ENCODE measurements at places on chromosomes 7 and 10.

DNA sequence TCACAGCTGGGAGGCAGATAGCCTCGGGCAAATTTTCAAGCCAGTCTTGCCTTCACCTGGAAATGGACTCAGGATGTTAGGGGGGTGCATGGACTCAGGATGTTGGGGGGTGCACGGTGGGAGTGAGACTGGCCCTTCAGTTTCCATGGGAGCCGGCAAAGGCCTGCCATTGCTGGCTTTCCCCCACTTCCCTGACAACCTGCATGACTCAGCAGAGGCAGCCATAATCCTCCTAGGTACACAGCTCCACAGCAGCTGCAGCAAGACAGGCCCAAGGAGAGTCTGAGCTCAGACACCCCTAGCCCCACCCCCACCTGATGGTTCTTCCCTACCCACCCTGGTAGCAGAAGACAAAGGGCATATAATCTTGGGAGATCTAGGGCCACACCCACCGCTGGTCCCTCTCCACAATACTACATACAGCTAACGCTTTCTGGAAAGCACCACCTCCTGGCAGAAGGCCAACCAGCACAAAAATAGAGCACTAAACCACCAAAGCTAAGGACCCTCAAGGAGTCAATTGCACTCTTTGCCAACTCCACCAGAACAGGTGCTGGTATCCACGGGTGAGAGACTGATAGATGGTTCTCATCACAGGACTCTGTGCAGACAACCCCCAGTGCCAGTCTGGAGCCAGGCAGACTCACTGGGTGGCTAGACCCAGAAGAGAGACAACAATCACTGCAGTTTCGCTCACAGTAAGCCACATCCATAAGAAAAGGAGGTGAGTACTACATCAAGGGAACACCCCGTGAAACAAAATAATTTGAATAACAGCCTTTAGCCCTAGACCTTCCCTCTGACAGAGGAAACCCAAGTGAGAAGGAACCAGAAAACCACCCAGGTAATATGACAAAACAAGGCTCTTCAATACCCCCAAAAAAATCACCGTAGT is 18.3 kb downstream of the C7orf25 start:
- no peak for DNase-seq

- no peak for DNase-seq
Measured at GRCh38 chr10:23051855-23052331, 43.5 kb upstream of the MSRB2 start.

DNA sequence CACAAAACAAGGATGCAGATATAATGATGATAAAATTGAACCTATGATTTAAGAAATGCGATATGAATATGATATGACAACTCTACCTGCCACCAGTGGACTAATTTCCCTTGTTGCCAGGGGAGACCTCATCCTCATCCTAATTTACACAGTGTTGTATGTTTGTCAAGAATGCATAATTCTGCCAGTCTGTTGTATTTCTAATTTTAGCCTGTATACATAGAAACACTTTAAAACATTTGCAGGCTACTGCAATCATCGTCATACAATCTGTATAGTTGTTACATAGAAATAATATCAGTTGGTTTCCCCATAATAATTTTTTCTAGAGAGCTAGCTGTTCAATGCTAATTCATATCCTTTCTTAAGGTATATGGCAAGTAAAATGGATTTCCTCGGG is 274.2 kb downstream of the DPP6 start:
- DNase-seq, result no peak

GRCh38 chr10:84715911-84716310 is 387.5 kb downstream of the CCSER2 start:
- no peak for DNase-seq

GRCh38 chr7:80794631-80795573 is 123.9 kb downstream of the SEMA3C start:
- no peak for DNase-seq

DNA sequence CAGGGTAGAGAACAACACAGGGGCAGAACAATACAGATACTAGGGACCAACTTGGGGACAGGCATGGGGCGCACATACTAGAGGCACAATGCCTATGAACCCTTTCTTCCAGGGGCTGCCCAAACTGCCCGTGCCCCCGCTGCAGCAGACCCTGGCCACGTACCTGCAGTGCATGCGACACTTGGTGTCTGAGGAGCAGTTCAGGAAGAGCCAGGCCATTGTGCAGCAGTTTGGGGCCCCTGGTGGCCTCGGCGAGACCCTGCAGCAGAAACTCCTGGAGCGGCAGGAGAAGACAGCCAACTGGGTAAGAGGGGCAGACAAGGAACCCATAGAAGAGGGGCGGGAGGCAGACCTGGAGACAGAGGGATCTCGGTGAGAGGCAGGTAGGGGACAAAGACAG is 5.8 kb downstream of the CHAT start:
- DNase-seq, result no peak

DNA sequence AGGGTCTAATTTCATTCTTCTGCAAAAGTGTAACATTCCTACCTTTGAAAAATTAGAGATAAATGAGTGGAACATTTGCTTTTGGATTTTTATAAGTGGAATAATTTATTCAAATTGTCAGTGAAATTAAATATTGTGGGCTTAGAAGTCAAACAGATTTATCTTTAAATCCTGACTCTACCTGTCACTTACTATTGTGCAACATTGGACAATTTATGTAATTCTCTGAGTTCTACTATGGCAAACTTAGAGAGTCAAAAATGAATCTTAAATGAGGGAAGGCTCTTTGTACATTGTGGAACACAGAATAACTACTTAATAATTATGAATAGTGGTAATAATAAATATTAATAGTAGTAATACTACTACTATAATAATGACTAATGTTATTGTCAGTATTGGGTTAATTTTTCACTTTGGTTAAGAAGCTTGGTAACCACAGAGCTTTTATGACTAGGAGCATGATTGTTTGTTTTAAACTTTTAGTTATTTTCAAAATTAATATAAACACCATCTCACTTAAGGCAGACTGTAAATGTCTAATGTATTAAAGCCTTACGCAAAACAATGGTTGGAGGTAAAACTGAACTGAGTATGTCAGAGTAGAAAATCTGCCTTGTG is 70.0 kb downstream of the PRKG1 start:
- no peak for DNase-seq

DNA sequence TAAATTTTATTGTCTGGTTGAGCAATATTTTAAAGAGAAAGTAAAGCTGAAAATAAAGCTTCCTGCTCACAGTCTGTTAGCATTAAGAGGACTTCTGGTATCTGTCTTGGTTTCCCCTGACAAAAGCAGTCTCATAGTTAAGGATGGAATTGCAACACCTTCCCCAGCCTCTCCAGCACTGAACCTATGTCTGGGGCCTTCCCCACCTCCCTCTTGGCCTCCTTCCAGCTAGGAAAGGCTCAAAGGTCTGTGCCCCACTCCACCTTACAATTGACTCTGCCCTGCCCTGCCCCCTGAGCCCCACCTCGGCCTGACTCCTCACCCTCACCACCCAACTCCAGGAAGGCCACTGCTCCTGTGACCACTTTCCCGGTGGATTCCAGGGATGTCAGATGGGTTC is 33.2 kb downstream of the COL17A1 start:
- DNase-seq, result no peak

DNA sequence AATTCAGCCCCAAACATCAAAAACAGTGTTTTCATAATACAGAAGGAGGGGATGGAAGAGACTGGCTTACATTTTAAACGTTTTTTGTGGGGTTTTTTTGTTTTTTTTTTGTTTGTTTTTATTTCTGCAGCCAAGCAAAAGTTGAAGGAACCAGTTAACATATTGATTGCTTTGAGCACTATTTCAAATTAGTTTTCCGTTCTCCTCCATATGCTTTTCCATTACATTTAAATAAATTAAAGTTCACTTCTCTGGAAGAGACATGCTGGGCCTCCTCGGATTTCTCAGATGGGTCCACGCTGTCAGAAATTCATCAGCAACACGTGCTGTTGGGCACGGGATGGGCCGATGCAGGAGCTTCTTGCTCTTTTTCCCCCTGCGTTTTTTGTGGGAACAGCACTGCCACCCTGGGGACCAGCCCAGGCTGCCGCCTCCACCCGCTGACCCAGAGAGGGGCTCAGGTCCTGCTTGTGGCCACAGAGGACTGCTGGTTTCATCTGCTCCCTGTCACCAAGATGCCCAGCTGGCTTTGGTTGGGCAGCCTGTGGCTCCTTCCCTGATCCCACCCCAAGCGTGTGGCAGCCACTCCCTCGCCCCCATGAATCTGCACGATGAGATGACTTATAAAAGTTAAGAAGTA is 67.7 kb upstream of the CHST15 start:
- no peak for DNase-seq

GRCh38 chr7:10643545-10643944 is 330.1 kb upstream of the PHF14 start:
- DNase-seq, result no peak

DNA sequence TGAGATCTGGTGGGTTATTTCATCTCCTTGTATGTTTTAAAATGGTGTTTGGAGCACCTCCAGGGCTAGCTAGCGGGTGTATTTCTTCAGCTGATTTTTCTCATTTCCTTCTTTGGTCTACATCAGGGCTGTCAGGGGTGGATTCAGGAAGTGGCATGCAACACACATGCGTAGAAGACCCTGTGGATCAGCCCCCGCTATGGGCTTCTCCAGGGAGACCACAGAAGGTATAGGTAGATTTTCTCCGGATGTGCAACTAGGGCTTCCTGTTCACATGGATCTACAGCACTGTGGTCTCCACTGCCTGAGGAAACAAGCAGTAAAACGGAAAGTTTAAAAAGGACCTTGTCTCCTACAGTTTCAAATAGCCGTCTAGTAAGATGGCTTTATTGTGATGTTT is 10.4 kb downstream of the NUB1 start:
- DNase-seq, result peak; percentile 52

DNA sequence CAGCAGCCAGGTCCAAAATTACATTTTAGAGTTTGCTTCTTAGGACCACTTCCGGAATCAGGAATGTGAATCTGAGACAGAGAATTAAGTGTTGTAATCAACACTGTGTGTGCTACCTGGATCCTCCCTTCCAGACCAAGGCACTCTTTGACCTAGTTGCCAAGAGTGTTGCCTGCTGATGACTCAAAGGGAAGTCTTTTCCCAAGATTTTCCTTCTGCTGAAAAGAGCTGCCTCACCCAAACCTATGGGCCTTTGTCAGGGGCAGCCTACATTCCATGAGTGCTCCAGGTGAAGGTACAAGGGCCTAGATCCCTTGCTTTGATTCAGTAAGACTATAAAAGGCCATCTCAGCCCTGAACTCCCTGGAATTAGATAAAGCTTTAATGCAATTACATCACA is 712.5 kb upstream of the ANKRD30A start:
- no peak for DNase-seq

DNA sequence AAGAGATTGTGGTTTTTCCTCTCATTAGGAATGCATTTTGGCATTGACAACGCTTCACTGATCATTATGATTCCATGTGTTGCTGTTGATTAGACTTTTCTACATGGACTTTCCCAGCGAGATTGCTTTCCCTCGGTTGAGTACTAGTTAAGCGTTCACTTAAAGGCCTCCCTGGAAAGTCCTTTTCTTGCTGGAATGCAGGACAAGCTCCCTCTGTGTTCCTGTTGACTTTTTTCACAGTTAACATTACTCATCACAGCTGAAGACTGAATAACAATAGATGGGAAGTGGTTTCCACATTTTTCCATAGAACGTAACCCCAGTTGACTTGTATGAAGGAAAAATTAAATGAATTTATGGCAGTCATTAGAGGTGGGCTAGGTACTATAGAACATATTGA is 2.6 kb upstream of the CAV1 start:
- no peak for DNase-seq

DNA sequence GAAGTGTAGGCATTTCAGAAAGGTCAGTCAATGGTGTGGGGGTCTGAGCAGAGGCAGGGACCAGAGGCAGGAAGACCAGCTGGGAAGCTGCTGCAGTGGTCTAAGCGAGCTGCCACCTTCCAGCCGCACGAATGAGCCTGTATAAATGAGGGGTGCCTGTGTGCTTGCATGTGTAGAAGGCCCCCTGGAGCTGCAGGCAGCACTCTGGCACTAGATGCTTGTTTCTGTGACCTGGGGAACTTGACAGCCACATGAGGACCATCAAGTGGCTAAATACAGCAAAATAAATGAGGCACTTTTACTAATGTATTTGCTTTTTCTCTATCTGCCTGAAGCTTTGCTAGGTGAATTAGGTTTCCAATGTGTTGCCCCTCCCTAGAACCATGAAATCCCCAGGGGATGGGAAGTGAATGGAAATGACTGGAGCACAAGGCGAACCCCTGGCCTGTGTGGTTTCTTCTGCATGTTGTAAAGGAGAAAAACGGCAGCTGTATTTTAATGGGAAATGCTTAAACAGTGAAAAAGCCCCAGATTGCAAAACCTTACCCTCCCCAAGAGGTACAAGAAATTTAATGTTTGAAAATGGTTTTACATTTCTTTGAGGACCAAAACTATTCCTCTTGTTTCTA is 57.7 kb downstream of the PYROXD2 start:
- DNase-seq, result no peak

DNA sequence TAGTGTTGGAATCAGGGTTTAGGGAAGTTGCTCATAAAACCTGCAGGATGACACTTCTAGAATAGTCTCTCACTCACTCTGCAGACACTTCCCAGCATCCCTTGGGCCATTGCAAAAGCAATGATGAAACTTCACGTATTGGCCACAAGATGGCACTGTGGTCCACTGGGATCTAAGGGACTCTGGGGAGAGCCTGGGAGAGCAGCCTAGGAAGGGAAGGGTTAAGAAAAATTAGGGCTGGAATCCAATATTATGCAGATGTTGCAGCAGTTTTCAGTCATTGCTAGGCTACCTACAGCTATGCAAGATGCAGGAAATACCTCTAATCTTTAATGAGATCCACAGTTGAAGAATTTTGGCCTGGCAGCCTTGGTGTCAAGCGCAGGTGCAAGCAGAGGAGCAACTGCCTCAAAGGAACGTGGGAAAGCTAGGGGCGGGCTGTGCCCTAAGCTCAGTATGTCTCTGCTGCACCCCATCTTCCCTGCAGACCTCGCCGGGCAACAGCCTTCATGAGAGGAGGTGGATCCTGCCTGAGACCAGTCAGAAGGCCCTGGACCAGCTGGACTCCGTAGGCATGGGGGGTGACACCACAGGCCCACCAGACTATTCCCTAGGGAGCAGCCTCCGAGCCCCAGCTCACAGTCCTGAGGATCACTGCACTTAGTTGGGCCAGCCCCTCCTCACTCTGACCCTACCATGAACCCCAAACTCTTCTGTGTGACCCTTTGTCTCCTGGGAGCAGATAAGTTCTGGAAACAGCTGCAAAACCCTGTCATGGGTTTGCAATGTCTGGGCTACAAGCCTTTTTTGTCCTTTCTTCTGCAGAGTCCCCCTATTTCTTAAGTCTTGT is 127.9 kb upstream of the PRSS58 start:
- peak; percentile 52 for DNase-seq

DNA sequence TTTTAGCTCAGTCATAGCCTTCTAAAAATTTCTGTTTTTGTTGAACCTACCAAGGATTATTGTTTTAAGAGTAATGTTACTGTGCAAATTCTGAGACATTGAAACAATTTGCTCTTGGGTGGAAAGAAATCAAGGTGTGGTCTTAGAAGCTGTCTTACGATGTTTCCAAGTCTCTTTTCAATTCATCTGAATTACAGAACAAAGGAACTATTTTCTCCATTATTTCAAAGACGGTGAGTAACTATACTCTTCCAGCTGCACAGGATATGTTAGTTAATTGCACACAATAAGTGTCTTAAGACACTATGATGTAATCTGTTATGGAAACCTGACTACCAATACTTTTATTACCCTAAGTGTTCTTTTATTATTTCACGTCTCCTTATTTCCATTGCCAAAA is 106.8 kb upstream of the POM121L12 start:
- no peak for DNase-seq

- DNase-seq, result no peak
Measured at GRCh38 chr10:20288060-20288459, 471.8 kb downstream of the PLXDC2 start.

Data from stimulated activated CD4-positive, alpha-beta T cell treated with anti-CD3 and anti-CD28 coated beads, Interleukin-2, amount 100 ng/mL, for 24 hours (primary cell).